SW 1271 (cell line): ENCODE measurements at places on chromosomes 13 and 19.
A peak's percentile ranks its signal among the peaks of the same experiment; 100 is the strongest.

DNA sequence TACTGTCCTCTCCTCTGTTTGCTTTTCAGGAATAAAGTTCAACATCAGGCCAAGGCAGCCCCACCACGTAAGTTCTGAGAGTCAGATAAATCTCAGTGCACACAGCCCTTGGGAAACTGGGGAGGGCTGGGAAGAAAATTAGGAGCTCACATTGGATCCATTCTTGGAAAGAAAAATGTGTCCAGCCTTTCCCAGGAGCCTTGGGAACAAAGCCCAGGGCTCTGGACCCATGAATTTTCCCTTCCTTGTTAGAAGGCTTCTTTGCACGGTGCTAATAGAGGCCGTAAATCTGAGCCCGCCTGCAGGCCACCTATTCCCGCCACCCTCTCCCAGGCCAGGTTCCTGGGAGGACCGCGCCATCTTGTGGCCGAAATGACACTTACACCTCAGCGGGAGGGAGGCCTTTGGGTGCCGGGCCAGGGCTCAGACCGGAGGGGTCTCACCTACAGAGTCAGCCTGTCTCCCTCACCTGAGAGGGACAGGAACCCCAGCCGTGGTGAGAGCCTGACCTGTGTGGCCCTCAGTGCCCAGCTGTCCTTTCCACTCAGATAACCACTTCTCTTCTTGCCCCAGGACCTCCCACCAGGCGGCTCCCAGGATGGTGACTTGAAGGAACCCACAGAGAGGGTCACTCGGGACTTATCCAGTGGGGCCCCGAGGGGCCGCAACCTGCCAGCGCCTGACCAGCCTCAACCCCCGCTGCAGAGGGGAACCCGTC, 25.1 kb upstream of the KCTD15 start:
- peak; percentile 4 for DNase-seq

GRCh38 chr19:18966307-18966706, 25.3 kb upstream of the HOMER3 start:
- no peak for DNase-seq

GRCh38 chr13:111161601-111162600, 46.8 kb downstream of the ARHGEF7 start:
- no peak for DNase-seq

GRCh38 chr19:13788991-13789390, 6.3 kb upstream of the ZSWIM4 start:
- no peak for DNase-seq

- DNase-seq = no peak
Observed at GRCh38 chr19:5179256-5179655, 161.4 kb downstream of the PTPRS start.

DNA sequence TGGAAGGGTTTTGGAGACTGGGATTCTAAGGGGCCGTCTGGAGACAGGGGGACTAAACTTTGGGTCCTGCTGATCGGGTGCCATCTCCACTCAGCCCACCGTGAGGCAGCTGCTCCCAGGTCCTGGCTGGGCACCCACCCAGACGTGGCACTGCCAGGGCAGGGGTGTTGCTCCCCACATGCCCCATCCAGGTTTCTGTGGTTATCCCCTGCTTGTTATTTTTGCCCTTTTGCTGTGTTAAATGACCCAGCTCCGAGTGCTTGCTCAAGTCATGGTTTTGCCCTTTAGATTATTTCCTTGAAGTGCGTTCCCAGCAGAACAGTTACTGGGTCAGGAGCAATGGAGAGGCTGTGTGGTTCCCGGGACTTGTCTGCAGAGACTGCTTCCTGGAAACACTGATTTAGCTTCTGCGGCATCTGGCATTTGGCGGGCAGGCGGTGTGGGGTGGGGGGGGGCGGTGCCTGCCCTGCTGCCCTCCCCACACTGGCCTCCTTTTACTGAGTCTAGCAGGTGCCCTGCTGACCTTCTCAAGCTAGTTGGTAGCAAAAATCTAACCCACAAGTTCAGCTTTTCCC, 1.9 kb downstream of the RAB11B start:
- DNase-seq = no peak

DNA sequence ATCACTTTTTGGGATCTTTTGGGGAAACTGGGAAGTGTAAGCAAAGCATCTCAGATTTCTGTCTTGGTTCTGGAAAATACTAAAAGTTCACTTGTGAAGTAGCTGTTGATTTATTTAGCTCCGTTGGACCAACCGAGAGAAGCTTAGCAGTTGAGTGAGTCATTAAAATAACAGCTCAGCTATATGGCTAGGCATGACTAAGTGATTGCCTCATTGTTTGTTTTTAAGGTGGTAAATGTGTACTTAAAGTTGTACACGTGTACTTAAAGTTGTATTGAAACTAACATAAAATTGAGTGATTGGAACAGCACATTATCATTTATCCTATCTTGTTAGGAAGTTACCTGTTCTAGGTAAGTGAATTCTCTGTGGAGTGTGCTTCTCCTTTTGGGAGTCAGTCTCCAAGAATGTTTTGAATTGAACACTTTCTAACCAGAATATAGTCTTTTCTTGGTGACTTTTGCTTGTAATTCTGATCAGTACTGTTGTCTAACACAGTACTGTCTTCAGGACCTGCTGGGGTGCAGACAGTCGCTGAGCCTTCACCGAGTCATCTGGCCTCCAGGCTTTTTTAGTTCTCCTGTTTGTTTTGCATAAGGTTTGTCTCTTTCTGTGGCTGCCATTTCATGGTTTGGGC, 2.9 kb upstream of the DCUN1D2 start:
- peak; percentile 8 for DNase-seq

DNA sequence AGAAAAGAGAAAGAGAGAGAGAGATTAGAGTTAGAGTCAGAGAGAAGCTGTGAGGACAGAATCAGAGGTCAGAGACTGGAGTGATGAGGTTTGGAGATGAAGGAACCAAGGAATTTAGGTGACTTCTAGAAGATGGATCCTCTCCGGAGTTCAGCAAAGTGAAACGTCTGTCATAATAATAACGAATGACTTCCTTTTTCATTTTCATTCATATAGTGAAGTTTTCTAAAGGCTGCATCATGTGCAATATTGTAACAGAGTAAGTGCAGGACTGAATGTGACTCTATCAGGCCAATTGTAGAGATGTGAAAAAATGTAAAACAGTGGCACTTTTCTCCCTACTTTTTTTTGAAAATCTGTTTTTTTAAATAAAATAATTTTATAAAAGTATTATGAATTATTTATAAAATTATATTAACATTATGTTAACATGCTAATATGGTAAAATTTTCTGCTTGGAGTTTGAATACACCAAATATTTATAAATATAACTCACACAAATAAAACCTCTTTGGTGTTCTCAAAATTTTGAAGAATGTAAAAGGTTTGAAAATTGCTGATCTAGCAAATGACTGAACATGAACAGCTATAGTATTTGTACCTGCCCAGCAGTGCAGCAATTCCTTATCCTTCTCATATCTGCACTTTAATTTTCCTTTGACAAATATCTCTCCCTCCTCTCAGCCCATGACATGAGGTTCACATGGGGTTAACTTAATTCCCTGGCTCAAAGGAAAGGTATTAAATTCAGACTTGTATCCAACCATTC, 4.2 kb upstream of the TNFSF11 start:
- DNase-seq = no peak

GRCh38 chr13:78036841-78037240, 118.2 kb upstream of the EDNRB start:
- DNase-seq = no peak

DNA sequence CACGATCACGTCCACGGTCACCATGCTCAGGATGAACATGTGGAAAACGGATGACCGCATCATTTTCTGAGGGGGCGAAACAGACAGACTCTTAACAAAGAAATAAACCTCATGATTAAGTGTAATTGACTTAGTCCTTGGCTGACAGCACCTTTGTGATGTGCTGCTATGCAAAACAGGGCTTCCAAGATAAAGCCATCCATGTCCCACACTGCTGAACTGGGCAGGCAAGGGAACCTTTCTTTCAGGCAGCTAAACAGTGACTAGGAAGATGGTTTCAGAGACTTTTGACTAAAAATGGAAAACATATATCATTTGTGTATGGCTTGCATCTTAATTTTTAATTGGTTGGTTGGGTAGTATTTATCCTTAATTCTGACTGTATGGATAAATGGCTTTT, 157.8 kb downstream of the NALCN start:
- no peak for DNase-seq

- DNase-seq = no peak
Observed at GRCh38 chr19:49231804-49232203, 74.2 kb downstream of the TRPM4 start.

GRCh38 chr19:4096049-4096892, 27.7 kb downstream of the MAP2K2 start:
- no peak for DNase-seq

GRCh38 chr13:111317042-111317550, 3.3 kb upstream of the TEX29 start:
- no peak for DNase-seq

DNA sequence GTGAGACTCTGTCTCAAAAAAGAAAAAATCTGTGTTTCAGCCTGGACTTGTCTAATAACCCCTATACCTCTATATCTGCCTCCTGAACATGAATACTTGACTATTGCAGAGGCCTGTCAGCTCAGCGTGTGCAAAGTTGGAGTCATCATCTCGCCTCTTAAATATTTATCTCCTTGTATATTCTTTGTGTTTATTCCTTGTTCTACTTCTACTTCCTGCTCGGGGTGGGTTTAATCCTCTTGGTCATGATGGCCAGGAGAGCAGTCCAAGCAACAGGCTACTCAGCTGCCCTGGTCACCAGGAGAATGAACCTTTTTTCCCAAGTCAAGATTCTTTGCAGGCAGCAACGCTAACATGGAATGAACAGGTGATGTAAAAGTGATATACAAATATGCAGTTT, 119.1 kb downstream of the PCCA start:
- no peak for DNase-seq

GRCh38 chr13:99367663-99368448, 60.7 kb upstream of the GPR183 start:
- no peak for DNase-seq

- no peak for DNase-seq
Observed at GRCh38 chr19:51490676-51491075, 10.9 kb downstream of the SIGLEC12 start.

- DNase-seq = no peak
Observed at GRCh38 chr19:55345818-55346724, 6.4 kb downstream of the KMT5C start.

DNA sequence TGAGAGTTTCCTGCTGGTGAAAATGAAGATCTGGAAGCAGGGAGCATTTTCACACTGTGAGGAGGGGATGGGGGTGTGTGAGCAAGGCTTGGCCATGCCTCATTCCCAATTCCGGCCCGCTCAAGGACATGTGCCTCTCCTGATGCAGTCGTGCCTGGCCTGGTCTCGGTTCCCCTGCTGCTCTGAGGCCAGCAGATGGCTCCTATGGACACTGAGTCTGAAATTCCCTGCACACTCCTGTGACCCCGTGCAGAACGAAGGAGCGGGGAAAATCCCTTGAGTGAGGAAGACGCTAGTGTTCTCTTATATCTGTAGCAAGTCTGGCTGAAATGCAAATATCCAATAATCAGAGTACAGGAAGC, 363 bp upstream of the ZNF763 start:
- no peak for DNase-seq

DNA sequence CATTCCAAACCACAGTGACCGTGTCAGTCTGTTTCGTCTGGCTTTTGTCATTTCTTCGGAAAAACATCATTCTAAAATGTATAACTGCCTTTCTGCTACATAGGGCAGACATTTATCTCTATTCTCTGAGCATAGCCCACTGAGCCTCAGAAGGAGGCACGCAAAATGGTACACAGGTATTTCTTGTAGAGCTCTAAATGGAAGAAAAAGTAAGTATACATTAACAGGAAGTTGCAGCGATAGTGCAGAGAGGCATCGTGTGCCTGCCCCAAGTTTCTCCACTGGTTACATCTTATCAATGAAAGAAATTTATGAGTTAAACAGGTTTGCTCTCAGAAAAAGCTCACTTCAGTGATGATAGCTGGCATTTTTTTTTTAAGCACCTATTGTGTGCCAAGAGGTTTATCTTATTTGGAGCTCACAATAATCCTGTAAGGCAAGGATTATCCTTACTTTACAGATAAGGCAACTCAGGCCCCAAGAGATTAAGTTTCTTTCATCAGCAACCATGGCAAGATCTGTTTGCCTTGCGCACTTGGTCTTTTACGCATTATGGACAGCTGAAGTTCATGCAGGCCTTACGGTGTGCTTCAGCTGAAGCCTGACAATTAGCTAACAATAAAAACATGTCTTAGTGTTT, 1.2 kb upstream of the RCBTB2 start:
- no peak for DNase-seq

- DNase-seq = no peak
Observed at GRCh38 chr13:73225990-73226389, 167.2 kb downstream of the KLF5 start.

- peak; percentile 19 for DNase-seq
Observed at GRCh38 chr13:44921931-44922758, 67.1 kb downstream of the NUFIP1 start.

- DNase-seq = no peak
Observed at GRCh38 chr19:31708520-31708919, 359.3 kb upstream of the TSHZ3 start.

DNA sequence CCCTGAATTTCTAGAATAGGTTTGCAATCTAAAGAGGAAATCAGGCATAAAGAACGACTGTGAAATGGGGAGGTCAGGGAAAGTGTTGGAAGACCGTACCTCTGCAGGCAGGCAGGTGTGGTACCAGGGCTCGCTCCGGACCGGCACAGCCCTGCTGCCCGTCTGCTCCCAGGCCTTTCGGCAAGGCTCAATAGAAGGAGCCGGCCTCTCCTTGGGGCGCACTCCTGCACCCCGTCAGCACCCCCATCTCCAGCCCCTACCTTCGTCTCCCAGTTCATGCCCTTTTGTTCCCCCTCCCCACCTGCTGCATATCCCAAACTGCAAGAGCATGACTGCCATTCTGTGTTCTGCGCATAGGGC, 139.8 kb upstream of the SOX1 start:
- no peak for DNase-seq

DNA sequence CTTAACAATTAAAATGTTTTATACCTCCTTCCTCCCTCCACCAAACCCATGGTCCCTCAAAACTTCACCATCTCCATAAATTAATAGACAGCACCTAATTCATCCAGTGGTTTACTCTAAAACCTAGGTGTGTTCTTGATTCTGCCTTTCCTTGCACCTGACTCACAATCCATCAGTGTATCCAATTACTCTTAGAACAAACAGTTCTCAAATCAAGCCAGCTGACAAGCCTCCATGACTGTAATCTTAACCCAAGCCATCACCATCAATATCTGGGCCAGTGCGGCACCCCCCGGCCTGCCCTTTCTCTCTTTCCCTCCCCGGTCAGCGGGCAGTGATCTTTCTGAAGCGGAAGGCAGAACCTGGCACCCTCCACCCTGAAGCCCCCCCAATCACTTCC, 75.6 kb downstream of the TNFRSF19 start:
- no peak for DNase-seq

- DNase-seq = no peak
Observed at GRCh38 chr13:49356223-49356622, 87.6 kb downstream of the CAB39L start.

GRCh38 chr13:75904012-75904411, 267.9 kb downstream of the LMO7 start:
- DNase-seq = no peak

- no peak for DNase-seq
Observed at GRCh38 chr13:113744197-113745000, 14.6 kb upstream of the TMEM255B start.

GRCh38 chr19:12278713-12279112, 16.0 kb downstream of the ZNF44 start:
- DNase-seq = no peak
